ENCODE measurements at places on chromosomes 6 and 20.

DNA sequence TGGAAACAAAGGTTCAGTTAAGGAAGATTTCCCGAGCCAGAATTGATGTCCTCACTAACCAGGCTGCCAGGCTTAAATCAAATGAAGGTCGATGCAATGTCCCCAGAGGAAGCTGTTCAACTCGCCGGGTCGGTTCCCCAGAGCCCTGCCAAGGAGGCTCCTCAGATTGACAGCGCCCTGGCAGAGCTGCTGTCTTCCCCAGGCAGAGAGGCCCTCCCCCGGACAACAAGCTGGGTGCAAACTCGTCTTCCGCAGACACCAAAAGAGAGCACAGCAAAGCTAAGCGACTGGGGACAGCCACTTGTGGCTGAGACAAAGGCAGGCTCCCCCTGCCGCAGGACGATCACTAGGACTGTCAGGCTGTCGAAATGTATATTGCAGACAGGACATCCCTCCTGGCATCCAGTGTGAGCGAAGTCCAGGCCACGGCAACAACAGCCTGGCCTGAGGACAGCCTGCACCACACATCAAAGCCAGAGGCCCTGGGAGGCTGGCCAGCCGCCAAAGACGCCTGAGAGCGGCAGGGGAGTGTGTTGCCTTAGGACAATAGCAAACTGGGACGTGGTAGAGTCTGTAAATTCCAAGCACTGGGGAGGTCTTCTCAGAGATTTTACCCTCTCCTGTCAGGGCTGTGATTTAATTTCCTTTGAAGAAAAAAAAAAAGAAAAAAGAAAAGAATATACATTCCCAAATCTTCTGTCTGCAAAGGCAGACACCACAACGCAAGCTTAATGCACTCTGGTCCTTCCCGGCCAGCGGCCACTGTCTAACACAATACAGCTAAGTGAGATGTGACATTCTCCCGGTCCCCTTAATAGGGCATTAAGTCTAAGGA lies 99.1 kb downstream of the HIVEP2 start:
- no peak for DNase-seq

GRCh38 chr6:48744948-48745347 lies 634.0 kb upstream of the PTCHD4 start:
- no peak for DNase-seq

GRCh38 chr20:60300374-60300773 lies 342.2 kb downstream of the CDH26 start:
- no peak for DNase-seq

DNA sequence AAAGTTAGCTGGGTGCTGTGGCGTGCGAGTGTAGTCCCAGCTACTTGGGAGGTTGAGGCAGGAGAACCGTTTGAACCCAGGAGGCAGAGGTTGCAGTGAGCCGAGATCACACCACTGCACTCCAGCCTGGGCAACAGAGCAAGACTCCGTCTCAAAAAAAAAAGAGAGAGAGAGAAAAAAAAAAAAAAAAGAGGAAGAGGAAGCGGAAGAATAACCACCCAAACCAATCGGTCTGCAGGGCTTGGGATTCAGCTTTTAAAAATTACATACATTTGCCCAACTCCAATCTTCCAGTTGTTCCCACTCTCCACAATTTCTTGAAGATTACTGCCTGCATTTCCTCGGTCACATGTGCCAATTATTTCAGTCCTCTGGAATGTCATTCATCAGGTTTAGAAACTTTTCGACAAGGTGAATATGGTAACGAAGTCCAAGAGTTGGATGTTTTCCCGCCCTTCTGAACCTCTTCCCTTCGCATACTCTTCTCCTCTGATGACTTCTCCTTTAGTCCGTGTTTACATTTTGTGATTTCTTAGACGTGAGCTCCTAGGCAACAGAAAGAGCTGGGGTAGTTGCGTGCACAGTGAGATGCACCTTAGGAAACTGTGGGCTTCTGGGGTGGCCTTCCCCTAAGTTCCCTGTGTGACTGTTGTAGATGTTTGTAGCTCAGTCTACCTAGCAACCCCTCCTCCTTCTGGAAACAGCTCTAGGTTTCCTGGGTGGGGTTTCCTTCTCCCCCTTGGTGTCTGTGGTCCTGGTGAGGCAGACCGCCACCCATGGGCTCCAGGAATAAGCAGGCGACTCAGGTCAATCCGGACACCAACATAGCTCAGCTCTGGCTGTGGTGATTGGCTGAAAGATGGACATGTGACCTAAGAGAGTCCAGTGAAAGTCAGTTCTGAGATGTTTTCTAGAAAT lies 63.0 kb upstream of the NCOA3 start:
- no peak for DNase-seq

GRCh38 chr6:51301962-51302361 lies 483.3 kb downstream of the TFAP2B start:
- DNase-seq = no peak

GRCh38 chr20:37622728-37623127 lies 71.1 kb upstream of the CTNNBL1 start:
- DNase-seq = no peak

GRCh38 chr6:54913211-54913610 lies 66.6 kb downstream of the FAM83B start:
- DNase-seq = no peak

DNA sequence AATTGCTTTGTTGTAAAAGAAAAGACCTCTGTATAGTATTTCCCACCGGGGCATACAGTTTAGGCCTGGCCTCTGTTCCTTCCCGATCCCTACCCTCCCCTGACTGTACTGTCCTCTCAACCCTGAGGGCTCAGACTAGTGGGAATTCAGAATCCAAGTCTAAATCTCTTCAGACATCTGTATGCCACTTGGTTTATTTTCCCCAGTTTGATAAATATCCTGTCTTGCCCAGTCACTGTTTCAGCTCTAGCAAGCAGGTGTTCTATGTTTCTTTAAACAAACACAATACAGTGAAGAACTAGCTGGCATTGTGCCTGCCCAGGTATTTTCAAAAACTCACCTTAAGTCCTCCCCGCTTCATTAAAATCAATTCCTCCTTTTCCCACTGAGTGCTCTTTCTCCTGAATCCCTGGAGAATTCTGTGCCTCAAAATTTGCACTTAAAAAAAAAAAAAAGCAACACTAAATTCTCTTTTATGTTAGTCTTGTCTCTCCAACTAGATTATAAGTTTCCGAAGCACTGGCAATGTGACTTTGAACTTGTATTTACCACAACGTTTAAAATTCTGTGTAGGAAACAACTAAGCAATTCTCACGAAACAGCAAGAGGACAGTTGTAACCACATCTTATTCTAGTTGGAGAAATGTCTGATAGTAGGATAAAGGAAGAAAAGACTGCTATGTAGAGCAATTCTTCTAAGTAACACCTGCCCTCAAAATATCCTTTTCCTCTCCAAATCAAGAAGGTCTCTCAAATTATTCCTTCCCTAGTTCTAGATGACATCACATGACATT lies 112.0 kb upstream of the CARMIL1 start:
- DNase-seq = no peak

DNA sequence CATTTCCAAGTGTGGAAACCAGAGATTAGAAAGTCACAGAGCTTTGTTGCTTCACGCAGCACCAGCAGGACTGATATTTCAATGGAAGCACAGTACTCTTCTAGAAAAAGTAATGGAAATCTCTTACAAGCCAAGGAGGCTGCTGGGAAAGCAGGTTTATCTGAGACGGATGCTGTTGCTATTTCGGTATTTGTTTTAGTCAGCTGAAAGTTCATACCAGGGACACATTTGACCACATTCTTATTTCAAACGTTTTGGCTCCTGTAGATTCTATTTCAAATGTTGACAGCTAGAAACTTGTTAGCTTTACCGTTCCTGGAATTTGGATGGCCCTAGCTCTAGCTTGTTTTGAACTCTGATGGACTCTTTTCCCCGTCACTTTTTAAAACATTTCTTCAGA lies 3.7 kb upstream of the TMEM242 start:
- no peak for DNase-seq

DNA sequence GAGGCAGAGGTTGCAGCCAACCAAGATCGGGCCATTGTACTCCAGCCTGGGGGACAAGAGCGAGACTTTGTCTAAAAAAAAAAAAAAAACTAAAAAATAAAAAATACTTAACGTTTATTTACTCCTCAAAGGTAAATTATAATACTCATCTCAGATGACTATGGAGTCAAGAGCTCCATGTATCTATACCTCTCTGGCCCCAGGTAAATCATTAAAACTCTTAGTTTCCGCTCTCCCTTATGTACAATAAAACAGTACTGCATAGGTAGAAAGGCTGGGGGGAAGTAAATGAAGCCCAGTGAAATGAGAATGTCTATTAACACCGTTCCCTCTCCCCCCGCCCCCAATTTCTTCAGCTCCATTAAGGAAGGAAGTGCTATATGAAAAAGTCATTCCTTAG lies 1.2 kb downstream of the SRSF12 start:
- no peak for DNase-seq

- DNase-seq = no peak
Observed at GRCh38 chr6:127812985-127813698, 87.7 kb downstream of the THEMIS start.

- DNase-seq = no peak
Observed at GRCh38 chr6:42742116-42742894, 3.6 kb downstream of the TBCC start.

DNA sequence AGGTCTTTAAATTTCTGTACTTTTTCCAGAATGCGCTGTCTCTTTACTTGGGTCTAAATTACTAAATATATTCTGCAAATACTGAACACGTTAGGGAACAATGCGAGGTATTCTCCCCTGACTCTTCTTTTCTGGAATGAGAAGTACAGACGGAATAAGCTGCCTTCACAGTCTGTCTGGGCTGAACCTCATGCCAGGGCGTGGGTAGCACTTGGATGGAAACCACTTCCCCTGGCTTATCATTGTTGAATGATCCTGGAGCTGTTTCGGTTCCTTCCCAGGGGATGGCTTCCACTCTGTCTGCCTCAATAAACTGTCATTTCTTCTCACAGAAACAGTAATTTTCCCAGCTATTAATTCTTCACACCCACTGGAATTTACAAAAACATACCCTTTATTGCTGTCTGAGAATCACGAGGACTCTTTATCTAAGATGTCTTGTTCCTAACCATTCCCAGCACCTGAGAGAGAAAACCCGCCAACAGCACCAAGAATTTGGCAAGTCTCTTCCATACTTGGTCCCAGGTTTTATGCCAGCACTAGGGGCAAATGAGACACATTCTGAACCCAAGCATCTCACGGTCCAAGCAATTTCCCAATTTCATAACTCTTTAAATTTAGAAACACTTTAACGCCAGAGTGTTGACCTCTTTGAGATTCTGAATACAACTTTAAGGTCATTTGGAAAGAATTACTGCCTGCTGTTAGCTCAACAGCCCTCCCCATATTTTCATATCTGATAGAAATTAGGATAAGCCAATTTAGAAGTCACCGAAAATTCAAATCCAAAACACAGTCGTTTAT lies 43.2 kb upstream of the ADGRF5 start:
- DNase-seq = no peak

DNA sequence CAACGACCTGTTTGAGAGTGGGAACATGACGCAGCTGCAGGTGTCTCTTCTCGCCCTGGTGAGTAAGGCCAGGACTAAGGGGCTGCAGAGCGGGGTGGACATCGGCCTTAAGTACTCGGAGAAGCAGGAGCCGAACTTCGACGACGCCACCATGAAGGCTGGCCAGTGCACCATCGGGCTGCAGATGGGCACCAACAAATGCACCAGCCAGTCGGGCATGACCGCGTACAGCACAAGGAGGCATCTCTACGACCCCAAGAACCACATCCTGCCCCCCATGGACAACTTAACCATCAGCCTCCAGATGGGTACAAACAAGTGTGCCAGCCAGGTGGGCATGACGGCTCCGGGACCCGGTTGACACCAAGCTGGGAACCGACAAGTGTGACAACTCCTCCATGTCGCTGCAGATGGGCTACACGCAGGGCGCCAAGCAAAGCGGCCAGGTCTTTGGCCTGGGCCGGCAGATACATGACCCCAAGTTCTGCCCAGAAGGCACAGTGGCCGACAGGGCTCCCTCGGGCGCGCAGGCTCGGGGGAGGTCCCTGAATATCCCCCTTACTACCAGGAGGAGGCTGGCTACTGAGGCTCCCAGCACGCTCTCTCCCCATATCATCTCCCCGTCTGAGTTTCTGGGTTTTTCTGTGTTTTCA lies 15.9 kb upstream of the AMD1 start:
- no peak for DNase-seq

- DNase-seq = no peak
Observed at GRCh38 chr6:108966855-108967755, 118.9 kb downstream of the ARMC2 start.

DNA sequence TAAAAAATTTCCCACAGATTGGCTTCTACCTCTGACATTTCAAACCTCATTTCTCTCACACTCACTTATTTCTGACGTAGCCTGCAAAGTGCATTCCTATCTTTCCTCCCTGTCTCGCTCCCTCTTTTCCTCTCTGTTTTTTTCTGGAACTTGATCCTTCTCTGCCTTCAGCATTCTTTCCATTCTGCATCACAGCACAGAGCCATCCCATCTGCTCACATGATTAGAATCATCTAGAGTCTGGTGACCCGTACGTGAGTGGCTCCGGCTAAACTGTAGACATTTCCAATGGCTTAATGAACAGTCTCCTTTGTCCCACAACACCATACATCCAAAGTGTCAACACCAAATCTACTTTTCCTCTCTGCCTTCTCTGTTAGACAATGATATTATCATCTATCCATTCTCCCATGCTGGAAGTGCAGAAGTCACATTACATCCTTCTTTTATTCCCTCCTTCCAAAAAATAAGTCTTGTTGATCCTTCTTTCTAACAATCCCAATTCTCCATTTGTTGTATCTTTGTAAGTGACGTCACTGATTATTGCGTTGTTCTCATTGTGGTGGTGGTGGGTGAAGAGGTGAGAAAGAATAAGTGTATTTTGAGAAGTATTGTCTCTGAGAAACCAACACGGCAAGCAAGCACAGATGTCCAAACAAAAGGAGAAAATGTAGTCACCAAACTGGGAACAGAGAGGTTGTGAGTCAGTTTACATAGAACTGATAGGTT lies 41.6 kb downstream of the OPRM1 start:
- no peak for DNase-seq

DNA sequence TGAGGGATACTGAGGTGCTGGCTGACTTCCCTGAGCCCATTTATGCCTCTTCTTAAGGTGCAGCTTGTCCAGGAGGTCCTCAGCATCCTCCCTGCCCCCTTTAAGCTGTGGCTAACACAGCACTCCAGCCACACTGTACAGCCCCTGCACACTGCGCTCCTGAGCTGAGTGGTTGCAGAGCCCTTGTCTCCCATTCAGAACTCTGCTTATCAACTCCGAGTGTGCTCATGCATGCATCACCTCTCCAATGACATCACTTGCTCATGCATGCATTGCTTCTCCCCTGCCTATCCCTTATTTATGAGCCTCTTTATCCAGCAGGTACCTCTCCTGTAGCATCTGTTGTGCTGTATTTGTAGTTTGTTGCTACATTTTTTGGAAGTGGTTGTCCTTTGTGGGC lies 124.6 kb downstream of the AIG1 start:
- no peak for DNase-seq

- DNase-seq = no peak
Observed at GRCh38 chr6:130282234-130282995, 59.7 kb upstream of the SAMD3 start.

All from stimulated activated CD8-positive, alpha-beta memory T cell treated with anti-CD3 and anti-CD28 coated beads, Interleukin-15, amount 100 ng/mL, for 24 hours (primary cell).